ENCODE measurements at places on chromosomes 5 and 9.

DNA sequence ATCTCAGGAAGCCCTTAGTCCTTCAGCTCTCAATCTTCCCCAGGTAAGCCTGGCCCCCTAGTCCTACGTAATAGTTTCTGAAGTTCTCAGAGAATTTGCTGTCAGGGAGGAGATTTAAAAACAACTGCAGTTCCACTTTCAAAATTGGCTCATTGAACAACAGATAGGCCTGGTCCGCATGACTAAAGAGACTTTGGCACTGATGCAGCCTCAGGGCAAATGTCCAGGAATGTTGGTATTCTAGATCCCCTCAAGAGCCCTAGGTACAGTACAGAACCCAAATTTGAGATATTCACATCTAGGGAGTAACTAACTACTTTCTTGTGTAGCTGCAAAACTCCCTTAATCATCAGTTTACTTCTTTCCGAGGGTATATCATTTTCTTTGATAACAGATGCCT, 162.8 kb downstream of the GABRG2 start:
- DNase-seq = no peak

DNA sequence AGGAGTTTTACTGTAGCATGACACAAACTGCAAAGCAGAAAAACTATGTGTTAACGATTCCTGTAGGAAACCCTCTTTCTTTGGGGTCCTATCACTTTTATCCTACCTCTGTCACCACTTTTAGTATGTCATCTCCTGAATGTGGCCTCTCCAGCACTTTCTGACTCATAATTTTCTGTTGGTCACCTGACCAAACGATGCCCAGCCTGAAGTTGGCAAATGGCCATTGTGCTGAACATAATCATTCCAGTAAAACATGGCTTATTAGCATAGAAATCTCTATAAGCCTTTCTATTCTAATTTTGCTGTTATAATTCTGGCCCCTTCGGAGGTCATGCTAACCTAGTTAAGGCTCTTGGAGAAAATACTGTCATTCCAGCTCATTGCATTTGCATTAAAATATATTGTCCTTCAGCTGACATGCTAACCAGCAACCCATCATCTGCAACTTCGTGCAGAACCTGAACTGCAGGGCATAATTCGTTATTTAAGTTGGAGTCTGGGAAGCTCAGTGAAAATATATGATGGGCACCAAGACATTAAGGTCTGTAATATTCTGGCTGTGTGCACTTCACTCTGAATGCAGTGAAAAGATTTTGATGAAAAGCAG, 140.3 kb downstream of the NMUR2 start:
- no peak for DNase-seq

GRCh38 chr5:132754111-132754510, 6.9 kb downstream of the CCNI2 start:
- no peak for DNase-seq

DNA sequence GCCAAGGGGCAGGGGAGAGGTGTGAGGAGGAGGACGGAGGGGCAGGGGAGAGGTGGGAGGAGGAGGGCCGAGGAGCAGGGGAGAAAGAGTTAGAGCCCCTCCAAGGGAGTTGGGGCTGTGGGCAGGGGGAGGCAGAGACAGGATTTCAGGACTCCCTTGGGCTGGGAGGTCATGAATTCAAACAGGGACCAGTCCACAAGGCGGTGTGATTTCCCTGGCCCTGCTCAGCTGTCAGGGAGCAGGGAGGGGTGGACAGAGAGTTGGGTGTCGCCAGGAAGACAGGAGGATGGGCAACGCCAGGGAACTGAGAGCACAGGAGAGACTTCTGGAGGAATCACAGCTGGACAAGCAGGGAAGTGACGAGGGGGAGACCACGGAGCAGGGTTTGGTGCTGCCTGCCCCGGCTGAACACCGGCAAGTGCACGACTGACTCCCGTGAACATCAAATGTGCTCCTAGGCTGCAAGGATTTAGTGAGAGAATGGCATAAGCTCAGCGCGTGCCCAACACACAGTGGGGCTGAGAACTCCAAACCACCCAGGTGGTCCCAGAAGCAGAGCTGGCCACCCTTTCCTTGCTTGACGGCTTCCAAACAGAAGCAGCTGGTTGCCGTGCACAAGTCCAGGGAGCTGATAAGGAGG, 17.8 kb upstream of the OLFM1 start:
- no peak for DNase-seq

DNA sequence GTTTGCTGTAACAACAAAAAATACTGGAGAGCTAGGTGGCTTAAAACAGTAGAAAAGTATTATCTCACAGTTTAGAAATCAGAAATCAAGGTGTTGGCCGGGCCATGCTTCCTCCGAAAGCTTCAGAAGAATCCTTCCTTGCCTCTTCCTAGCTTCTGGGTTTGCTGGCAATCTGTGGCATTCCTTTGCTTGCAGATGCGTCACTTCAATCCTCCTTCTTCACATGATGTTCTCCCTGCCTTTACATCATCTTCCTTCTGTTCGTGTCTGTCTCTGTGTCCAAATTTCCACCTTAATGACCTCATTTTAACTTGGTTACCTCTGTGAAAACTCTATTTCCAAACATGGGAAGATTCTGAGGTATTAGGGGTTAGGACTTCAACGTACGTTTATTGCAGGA, 90.4 kb upstream of the CHD1 start:
- DNase-seq = no peak

DNA sequence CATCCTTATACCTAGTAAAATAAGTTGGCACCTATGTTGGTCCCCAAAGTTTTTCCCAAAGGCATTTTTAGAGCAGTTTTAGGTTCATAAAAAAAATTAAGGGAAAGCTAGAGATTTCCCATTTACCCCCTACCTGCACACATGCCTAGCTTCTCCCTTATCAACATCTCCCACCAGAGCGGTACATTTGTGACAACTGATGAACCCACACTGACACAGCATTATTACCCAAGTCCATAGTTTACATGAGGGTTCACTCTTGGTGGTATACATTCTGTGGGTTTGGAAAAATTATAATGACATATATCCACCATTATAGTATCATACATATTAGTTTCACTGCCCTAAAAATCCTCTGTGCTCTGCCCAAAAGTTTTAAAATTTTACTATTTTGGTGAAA, 12.0 kb downstream of the RAD1 start:
- no peak for DNase-seq

- no peak for DNase-seq
These were observed 56.8 kb downstream of the PTPDC1 start for GRCh38 chr9:94140791-94141790.

- no peak for DNase-seq
These were observed 35.1 kb upstream of the ORM1 start for GRCh38 chr9:114287763-114288192.

DNA sequence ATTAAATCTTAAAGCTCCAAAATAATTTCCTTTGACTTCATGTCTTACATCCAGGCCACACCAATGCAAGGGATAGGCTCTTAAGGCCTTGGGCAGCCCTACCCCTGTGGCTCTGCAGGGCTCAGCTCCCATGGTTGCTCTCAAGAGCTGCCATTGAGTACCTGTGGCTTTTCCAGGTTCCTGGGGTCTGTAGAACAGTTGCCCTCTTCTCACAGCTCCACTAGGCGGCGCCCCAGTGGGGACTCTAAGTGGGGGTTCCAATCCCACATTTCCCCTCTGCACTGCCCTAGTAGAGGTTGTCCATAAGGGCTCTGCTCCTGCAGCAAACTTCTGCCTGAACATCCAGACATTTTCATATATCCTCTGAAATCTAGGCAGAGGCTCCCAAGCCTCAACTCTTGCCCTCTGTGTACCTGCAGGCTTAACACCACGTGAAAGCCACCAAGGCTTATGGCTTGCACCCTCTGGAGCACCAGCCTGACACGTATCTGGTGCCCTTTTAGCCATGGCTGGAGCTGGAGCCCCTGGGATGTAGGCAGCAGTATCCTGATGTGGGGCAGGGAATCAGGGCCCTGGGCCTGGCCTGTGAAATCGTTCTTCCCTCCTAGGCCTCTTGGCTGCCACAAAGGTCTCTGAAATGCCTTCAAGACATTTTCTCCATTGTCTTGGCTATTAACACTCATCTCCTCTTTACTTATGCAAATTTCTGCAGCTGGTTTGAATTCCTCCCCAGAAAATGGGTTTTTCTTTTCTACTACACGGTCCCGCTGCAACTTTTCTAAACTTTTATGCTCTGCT, 185.1 kb downstream of the SMARCA2 start:
- DNase-seq = no peak

- DNase-seq = no peak
These were observed 245.2 kb upstream of the TARS1 start for GRCh38 chr5:33195431-33196165.

GRCh38 chr9:111034898-111035539, 3.3 kb downstream of the LPAR1 start:
- DNase-seq = no peak

DNA sequence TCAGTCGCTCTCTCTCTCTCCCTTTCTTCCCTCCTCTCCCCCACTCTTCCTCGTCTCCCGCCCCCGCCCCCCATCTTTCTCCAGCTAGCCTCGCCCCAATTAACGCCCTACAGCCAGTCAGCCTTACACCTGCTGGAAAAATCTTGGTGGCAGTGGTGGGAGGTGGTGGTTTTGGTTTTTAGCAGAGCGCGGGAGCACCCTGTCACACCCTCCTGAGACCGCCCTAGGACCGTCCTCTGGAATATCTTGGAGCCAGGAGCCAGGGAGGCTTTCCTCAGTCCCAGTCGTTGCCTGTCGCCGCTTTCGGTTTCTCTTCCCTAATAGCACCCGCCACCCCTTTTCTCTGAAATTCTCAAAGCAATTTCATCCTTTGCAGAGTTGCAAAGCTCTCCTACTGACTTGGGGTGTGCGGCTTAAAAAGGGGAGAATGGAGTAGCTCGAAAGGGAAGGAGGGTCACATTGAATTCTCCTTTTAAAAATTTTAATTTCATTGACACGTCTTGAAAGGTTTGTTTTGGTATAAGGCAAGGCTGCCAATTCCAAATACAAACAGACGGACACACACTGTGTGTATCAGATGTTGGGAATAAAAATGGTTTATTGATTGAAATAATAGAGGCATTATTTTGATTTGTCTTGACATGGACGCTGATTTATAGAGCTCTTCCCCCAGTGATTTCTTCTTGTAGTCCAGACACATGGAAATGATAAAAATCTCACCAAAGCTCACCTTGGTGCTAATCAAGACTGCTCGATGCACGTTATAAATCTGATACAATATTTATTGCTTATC, 301.3 kb downstream of the PARP8 start:
- DNase-seq = no peak

DNA sequence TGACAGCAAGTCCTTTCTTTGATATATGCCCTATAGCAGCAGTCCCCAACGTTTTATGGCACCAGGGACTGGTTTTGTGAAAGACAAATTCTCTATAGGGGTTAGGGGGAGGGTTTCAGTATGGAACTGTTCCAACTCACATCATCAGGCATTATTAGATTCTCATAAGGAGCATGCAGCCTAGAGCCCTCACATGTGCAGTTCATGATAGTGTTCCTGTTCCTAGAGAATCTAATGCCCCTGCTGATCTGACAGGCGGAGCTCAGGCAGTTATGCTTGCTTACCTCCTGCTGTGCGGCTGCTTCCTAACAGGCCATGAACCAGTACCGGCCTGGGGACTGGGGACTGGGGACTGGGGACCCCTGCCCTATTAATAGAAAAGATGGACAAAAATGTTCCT, 2.7 kb upstream of the RAPGEF6 start:
- DNase-seq = no peak

DNA sequence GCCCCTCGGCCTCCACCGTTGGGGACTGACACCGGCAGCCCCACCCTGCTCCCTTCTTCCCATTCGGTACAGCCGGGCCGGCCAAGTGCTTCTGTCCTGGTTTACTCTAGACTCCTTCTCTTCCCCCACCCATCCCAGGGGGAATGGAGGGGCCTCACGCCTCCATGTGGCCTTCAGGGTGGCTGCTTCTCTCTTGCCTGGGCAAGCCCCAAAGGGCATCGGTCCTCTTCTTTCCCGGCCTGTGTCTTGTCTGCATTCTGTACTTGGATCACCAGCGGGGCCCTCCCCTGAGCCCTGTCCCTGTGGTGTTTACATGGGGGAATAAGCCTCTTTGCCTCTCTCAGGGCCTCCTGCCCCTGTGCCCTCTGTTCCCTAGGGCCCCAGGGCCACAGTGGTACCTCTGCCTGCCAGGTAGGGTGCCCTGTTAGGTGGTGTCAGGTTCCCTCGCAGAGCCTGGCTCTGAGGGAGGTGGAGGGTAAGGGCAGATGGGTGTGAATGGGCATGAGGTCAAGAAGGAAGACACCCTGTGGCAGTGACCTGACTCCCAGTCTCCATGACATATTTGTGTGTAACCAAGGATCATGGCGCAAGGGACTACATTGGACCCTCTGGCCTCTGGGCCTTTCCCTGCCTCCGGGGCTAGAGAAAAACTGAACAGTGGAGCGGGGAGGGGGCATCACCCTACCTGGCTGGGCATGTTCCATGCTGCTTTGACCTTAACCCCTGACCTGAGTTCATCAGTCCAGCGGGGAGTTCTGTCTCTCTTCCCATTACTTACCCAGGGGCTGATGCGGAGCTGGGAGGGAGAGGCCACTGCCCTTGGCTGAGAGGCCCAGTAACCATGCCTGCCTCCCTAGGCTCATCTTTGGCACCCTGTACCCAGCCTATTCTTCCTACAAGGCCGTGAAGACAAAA, 1.6 kb downstream of the REEP2 start:
- no peak for DNase-seq

- no peak for DNase-seq
These were observed 23.3 kb upstream of the NDUFB6 start for GRCh38 chr9:32596096-32596865.

DNA sequence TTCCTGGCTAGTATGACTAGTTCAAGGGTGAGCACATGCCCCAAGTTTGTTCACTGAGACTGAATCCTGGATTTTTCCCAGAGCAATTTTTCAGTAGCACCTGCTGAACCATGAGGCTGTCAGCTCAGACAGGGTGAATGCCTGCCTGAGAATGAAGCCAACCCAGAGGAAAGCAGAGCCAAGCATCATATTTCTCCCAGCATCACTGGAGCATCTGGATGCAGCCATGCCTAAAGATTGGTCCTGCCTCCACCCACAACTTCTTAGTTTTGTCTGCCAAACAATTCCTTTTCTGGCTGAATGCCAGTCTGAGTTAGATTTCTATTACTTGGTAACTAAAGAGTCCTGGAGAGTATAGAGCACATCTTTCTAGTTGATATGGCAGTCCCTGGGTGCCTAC, 343.6 kb downstream of the CSNK1G3 start:
- DNase-seq = no peak

GRCh38 chr9:78004478-78005229, 27.0 kb downstream of the GNAQ start:
- no peak for DNase-seq

DNA sequence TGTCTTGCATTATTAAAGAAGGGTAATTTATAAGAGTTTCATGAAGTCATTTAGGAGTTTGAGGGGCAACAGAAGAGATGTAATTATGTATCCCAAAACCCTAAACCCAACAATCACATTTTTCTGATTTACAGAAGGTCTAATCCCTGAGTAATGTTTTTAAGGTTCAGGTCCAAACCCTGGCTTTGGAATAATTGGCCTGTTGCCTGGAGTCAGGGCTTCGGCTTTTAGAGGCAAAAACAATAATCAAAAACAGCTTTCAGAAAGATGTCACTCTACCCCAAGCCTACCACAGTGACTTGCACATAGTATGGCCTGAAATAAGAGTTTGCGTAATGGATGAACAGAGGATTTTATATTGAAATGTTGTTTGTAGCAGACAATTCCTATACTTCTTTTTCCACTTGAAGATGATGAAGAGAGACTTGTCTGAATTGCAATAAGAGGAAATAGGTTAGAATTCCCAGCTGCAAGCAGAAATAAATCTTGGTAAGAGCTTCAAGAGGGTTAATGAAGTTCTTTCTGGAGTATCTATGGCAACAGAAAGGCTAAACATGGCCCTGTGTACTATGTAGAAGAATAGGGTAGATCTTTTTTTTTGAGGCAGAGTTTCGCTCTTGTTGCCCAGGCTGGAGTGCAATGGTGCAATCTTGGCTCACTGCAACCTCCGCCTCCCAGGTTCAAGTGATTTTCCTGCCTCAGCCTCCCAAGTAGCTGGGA, 152.0 kb downstream of the GPBP1 start:
- no peak for DNase-seq
